AG09309 (cell line): ENCODE measurements at places on chromosomes 6 and 20.

- peak; percentile 18 for DNase-seq
These were observed 859 bp upstream of the RAE1 start for GRCh38 chr20:57350081-57350710.

DNA sequence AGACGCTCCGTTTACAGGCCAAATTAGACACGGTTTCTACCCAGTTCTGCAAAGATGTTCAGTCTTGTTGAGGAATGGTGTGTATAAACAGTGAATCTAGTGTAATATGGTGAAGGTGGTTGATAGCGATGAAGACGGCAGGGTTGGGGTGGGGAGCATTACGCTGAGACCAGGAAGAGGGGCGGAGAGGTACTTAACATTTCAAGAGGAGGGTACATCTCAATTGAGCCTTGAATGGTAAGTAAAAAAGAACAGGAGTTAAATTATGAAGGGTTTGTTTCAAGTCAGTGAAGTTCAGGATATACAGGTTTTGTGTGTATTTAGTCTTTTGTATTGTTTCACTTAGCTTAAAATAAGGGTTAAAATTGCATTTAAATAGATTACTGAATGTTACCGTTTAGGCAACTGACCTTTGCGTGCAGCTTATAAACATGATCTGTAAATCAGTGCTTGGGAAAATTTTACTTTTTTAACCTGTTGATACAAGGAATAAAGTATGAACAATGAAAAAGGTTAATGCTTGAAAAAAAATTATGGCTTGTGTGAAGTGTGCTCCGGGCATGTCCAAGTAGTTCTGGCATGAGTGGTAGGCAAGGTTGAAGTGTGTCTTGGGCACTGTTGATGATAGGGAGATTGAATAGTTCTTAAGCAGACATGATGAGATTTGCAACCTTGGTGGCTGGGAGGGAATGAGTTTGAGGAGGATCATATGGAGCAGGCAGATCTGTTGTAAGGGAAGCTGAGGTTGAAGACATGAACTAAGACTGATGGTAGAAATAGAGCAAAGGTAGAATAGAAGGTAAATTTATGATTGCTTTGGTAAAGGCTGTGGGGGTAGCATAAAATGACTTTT, 842 bp downstream of the POLR1C start:
- DNase-seq: no peak

- DNase-seq: no peak
These were observed 76.4 kb upstream of the RNF24 start for GRCh38 chr20:4091490-4092479.

DNA sequence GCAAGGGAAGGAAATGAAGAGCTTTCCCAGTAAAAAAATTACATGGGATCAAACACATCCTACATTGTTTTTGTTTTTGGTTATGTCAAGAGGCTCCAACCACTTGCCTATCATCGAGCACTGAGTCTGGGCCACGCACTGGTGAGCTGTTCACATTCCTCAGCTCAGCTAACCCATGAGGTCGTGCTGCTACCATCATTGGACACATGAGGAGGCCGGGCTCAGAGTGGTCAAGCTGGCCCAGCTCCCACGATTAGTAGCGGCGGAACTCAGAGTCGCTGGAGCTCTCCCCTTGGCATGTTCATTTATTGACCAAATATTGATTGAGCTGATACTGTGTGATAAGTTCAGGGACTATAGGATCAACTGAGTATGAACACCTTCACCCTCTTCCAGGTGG, 164.9 kb downstream of the CDH26 start:
- DNase-seq: no peak

DNA sequence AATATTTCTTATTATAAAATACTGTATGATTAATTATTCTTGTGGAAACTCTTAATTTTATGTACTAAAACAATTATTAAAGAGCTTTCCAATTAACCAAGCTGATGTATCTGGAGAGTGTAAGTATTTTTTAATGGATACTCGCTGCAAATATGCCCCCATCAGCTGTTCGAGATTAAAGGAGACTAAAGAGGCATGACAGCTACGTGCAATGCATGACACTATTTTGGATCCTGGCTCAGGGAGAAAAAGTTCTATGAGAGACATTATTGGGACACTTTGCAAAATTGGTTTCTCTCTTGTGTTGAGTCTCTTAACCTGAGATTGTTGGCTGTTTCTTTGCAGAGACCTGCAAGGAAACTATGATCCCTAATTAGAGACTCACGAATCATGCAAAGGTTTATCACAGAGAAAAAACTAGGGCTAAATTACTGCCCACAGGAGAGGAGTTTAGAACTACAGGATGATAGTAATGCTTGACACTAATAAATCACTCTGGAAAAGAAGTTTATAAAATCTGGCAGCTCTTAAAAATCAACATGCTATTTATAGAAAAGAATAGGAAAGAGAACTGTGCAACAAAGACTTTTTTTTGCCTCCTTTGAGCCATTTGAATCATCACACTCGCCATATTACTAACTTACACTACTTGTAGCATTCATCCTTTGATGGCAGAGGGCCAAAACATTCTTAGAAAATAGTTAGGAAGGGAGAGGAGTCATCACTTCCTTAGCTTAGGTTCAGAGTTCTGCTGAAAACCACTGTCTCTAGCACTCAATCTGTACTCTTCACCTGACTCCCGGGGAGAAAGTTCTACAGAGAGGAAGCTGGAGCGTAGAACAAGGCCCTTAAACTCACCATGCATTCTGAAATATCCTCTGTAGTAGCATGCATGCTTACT, 25.3 kb downstream of the NRN1 start:
- peak; percentile 45 for DNase-seq

- peak; percentile 83 for DNase-seq
These were observed 293.2 kb downstream of the BTBD9 start for GRCh38 chr6:38346291-38347079.

- DNase-seq: no peak
These were observed 262.0 kb downstream of the HIVEP2 start for GRCh38 chr6:142682985-142683384.

- DNase-seq: peak; percentile 52
These were observed 3.1 kb upstream of the LAMA5 start for GRCh38 chr20:62370115-62370806.

GRCh38 chr20:2795451-2795850, 5.0 kb downstream of the CPXM1 start:
- no peak for DNase-seq

- DNase-seq: no peak
These were observed 15.9 kb downstream of the GPR31 start for GRCh38 chr6:167141667-167142432.

- no peak for DNase-seq
These were observed 247.8 kb upstream of the JAG1 start for GRCh38 chr20:10921491-10922010.

DNA sequence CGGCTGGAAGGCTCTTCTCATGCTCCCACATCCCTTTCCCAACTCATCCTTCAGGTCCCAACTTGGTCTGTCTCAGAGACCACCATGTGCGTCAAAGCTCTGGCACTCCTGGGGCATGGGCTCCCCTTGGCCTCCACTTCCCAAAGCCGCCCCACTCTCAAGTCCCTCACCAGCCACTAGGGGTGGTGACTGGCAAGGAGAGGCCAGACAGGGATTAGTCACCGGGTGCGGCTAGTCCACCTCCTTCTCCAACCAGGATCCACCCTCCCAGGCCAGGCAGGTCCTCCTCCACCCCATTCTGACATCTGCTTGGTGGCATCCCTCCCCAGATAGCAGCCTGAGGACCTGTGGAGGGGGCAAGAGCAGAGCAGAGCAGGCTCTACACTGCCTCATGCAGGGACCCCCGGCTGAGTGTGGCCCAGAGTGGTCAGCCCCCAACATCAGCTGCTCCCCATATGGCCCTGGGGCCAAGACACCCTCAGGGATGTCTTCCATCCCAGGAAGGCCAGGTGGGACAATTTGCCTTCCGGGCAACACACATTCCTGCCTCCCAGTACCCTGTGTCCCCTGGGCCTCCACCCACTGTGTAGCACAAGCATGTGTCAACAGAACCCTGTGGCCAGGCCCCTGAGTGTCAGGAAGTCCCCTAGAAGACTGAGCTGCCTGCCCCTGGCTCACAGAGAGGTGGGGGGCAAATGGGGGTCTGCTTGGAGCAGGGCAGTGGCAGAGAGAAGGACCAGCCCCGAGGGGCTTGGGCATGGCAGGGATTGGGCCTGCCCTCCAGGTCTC, 29.2 kb downstream of the YTHDF1 start:
- no peak for DNase-seq

GRCh38 chr6:158764926-158765325, 54.2 kb downstream of the EZR start:
- no peak for DNase-seq

GRCh38 chr20:50294164-50295088, 103.8 kb downstream of the CEBPB start:
- DNase-seq: no peak

DNA sequence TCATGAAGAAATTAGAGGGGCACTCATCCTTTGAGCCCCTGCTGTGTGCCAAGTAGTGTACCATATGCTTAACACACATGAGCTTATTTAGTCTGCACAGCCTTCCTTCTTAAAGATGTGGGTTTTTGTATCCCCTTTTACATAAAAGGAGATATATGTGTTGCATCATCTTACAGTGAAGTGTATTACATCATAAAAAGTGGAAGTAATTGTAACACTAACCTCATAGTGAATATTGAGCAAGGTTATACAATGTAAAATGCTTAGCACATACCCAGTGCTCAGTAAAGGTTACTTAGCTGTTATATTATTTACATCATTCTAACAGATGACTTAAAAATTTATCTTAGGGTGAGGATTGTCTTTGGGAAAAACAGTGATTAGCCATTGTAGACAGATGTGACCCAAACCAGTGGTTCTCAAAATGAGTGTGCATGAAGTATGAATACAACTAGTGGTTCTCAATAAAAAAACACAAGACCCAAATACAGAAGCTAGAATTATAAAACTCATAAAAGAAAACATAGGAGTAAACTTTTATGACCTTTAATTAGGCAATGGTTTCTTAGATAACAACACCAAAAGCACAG, 3.8 kb upstream of the PIGU start:
- no peak for DNase-seq

- DNase-seq: peak; percentile 34
These were observed 33.8 kb upstream of the MRPS10 start for GRCh38 chr6:42251500-42251899.

DNA sequence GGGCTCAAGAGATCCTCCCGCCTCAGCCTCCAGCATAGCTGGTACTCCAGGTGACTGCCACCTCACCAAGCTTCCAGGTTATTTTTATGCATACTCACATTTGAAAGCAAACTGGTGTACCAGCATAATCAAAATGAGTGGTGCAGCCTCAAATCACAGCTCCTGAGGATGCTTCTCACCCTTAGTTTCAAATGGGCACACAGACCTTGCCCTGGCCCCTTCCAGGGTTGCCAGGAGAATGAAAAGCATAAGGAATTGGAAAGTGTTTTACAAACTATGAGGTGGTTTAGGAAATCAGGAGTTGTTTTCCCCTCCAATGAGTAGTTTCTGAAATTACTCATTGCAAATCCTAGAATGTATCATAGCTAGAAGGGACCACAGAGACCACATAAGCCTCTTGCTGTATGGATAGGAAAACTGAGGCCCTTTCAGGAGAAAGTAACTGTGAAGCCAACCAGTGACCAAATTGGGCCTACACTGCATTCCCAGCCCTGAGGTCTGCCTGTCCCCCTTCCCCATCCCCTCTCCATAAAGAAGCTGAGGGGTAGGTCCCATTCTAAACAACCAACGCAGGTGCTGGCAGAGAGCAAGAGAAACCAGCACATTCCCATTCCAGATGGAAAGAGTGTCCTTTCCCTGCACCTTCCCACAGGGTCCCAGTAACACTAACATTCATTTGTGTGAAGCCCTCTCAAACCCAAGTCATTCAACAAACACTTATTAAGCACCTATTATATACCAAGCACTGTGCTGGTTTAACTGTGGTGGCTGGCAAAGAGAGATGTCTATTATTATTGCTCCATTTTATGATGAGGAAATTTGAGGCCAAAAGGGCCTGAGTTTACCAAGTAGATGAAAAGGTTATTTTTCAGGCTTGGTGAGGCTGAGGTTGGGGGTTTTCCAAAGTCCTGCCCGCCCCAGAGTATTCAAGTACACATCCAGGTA, 2.1 kb upstream of the E2F1 start:
- DNase-seq: no peak

DNA sequence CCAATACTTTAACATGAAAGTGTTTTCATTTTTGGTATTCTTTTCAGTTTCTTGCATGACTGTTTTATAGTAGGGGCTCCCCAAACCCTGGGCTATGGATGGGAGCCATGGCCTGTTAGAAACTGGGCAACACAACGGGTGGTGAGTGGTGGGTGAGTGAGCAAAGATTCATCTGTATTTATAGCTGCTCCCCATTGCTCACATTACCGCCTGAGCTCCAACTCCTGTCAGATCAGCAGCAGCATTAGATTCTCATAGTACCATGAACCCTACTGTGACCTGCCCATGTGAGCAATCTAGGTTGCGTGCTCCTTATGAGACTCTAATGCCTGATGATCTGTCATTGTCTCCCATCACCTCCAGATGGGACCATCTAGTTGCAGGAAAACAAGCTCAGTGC, 42.3 kb upstream of the HMGCLL1 start:
- no peak for DNase-seq

- no peak for DNase-seq
These were observed 77.1 kb downstream of the GPR63 start for GRCh38 chr6:96760153-96760687.

GRCh38 chr6:71420095-71420692, 131.6 kb downstream of the OGFRL1 start:
- DNase-seq: no peak

DNA sequence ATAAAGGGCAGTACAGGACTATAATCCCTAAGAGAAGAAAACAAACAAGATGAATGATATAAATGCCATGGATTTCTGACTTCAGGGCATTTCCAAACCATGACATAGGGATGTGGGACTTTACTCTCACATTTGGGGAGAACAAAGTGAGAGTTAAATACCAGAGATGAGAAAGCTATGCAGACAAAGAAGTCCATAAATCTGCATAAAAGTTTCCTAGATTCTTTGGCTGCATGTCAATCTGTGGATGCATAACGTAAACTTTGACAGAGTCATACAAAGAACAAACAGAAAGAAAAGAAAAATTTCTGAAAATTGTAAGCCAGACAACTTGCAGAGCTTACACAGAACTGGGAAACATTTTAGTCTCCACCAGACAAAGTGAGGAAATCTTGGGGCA, 11.7 kb downstream of the EPM2A start:
- no peak for DNase-seq

- no peak for DNase-seq
These were observed 87.2 kb upstream of the ADTRP start for GRCh38 chr6:11865680-11866300.
